Effector CD4-positive, alpha-beta T cell (primary cell): ENCODE measurements at places on chromosomes 5 and 9.

DNA sequence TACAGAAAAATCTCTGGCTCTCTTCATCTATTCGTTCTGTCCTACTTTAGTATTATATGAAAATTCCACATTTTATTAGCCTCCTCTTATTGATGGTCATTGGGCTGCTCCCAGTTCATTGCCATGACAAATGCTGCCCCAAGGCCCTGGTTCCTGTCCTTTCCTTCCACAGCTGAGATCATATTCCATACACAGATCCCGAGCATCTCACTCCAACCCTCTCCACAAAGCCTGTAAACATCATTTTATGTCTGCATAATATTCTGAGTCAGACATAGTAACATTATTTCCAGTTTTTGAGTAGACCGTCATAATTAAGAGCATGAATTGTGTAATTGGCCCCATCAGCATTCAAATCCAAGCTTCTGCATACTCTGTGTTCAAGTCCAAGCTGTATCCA, 86.3 kb downstream of the MVB12B start:
- DNase-seq: no peak

GRCh38 chr5:125175348-125176004, 429.0 kb upstream of the ZNF608 start:
- DNase-seq: no peak

DNA sequence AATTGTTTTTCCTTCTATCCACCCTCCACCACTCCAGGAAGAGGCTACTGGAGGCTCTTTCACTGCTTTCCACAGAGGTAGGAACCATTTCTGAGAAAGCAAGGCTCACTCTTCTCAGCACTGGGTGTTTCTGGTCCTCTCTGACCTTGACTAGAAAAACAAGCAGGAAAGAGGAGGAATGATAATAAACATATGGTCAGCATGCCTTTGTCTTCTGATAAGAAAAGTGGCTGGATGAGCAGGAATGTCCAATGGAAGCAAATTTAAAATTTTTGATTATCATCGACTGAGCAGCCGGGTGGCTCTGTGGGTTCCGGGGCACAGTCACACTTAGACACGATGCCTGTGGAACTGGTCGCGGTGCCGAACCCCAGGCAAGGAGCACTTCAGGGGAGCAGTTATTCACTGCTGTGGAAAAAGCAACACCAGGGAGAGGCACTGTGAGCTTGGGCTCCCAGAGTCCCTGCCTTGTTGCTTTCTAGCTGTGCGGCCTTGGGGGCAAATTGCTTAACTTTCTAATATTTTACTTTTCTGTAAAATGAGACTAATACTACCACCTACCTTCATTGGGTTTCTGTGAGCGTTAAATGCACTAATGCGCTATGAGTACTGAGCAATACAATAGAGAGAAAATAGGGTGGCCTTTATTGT, 157.0 kb upstream of the LHFPL2 start:
- DNase-seq: no peak

- DNase-seq: no peak
Measured at GRCh38 chr9:99024959-99025358, 80.0 kb upstream of the TGFBR1 start.

DNA sequence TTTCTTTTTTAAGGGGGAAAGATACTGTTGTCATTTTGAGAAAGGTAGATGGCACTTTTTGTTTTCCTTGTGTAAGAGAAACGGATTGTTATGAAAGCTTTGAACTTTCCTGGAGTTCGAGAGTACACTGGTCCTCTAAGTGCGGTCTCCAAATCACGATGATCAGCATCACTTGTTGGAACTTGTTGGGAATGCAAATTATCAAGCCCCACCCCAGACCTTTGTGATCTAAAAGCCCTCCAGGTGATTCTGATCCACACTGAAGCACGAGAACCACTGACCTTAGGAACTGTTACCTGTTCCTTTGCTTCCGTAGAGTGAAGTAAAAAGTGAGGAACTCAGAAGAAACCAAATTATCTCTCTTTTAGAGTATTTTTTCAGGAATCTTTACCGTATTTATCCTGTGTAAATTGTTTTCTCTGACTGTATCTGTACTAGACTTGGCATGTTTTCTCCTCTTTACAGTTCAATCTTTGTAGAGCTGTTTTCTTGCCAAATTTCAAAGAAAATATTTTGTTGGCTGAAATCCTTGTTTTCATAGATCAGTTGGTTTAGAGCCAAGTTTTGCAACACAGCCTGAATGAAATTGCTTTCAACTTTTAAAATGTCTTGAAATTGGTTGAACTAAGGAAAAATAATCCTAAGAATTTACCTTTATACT, 4.0 kb downstream of the MAT2B start:
- no peak for DNase-seq

DNA sequence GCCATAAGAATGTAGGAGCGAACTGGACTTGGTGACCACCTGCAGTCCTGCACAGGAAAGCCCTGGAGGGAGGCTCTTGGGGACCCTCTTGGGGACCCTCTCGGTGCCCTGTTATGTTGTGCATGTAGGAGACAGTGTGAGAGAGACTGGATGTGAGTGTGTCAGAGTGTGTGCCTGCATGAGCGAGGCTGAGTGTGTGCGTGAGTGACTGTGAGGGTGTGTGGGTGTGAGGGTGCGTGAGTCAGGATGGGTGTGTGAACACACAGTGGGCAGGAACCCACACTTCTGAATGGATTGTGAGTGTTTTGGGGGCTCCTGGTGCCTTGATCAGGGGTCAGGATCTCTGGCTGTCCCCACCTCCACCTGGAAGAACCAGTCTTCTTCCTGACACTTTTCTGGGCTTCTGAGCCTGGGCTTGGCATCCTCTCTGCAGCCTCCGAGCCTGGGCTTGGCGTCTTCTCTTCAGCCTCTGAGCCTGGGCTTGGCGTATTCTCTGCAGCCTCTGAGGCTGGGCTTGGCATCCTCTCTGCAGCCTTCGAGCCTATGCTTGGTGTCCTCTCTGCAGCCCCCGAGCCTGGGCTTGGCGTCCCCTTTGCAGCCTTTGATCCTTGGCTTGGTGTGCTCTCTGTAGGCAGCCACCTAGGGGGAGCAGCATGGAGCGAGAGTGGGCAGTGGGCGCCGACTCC, 25.6 kb upstream of the ANKRD33B start:
- no peak for DNase-seq

DNA sequence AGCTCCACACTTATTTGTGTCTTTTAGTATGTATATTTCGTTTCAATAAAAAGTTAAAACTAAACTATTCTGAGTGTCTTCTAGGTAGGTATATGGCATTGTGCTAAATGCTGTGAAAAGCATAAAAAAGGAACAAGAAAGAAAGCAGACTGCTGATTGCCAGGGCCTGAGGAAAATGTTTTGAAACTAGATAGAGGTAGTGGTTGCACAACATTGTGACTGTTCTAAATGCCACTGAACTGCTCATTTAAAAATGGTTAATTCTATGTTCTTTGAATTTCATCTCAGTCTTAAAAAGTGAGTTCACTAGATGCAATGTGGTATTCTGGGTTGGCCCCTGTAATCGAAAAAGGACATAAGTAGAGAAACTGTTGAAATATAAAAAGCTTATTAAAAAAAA, 2.6 kb upstream of the ALAD start:
- no peak for DNase-seq

- DNase-seq: no peak
Measured at GRCh38 chr5:173742432-173742816, 126.0 kb upstream of the BOD1 start.

DNA sequence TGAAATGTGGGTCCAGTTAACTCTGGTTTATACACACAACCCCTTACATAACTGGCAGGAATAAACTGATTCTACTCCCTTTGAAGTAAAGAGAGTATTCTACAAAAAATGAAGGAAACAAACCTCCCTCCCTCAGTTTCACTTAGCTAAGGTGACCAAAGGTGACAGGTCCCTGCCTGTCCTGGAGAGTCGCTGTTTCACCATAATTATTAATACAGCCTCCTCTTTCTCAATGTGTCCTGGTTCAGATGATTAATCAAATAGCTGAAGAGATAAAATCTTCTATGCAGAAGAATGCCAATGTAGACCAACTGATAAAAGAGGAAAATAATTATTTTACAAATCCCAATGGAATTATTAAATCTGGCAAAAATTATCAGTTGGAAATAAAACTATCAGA, 163.7 kb upstream of the GNA14 start:
- DNase-seq: no peak

GRCh38 chr5:111952555-111952954, 195.6 kb upstream of the NREP start:
- no peak for DNase-seq

DNA sequence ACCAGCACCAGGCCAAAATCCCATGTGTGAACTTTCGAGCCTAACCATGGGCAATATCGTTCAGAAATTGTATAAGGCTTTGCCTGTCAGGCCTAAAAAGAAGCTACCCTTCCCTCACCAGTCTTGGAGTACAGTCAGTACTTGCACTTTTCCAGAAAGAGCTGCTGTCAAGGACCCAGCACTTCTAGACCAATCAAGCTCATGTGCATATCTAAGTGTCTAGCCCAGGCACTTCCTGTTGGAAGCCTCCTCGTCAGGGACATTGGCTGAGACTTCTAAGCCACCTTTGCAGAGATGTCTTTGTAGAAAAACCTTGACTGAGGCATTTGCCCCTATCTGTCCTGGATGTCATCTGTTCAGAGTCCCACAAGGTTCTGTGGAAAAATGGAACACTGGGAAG, 1930.5 kb downstream of the EFNA5 start:
- DNase-seq: no peak

DNA sequence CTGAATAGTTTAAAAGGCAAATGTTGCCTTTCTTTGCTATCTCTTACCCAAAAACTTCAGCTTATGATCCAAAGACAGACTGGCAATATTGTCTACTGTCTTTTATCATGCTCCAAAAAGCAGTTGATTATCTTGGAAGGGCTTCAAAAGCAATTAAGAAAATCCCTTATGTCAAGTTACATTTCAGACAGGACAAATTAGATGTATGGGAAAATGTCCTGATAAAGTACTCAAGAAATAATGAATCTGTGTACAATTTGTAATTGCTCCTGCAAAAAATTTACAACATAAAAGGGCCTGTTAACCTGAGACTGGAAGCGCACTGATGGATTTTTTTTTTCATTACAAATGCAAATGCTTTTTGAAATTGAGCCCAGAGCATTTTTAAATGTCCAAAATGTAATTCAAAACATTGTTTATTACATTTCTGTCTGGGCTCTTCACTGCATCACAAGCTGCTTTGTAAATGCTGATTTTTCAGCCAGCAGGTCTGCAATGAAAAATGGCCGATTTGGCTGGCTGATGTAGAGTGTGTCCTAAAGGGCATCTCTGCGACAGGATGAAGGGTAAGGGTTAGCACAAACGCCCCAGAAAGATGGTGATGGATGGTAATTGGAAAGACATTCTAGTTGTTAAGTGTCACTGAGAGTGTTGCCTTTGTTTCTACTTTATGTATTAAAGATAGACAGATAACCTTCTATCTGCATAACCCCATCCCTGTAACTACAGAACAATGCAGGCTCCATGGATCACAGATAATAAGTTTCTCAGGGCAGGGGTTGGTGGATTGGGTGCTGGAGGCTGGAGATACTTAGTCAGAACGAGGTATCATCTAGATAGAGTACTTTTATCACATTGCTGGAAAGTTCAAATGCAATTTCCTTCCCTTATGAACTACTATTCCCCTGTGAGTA, 27.0 kb downstream of the MAT2B start:
- DNase-seq: no peak

- DNase-seq: no peak
Measured at GRCh38 chr9:703392-703791, 138.1 kb upstream of the DMRT1 start.

DNA sequence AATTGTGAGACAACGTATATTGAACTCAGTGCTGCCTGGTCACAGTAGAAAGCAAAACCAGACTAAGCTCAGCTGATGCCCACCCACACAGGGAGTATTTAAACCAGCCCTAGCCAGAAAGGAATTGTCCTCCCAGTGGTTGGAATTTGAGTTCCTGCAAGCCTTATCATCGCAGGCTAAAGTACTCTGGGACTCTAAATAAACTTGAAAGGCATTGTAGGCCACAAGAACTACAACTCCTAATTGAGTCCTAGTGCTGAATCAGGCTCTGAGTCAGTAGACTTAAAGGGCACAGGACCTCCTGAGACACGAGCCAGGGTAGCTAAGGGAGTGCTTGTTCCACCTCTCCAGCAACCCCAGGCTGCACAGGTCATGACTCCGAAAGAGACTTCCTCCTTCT, 171.4 kb downstream of the MCTP1 start:
- no peak for DNase-seq

DNA sequence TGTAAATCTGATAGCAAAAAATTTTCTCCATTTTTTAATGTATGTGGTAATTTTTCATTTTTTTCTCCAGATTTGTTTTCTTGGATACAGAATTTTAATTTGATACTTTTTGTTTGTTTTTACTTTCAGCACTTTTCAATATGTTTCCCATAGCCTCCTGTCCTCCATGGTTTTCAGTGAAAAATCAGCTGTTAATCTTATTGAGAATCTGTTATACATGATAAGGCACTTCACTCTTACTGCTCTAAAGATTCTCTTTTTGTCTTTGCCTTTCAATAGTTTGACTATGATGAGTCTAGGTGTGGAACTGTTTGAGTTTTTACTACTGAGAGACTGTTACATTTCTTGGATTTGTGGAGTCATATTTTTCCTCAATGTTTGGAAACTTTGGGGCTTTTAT, 455.7 kb upstream of the NUDT12 start:
- DNase-seq: no peak

GRCh38 chr9:16271967-16272366, 598.5 kb downstream of the BNC2 start:
- no peak for DNase-seq

- no peak for DNase-seq
Measured at GRCh38 chr9:5714501-5715401, 85.8 kb downstream of the RIC1 start.

GRCh38 chr5:1293416-1294205, 1.3 kb downstream of the TERT start:
- DNase-seq: no peak

DNA sequence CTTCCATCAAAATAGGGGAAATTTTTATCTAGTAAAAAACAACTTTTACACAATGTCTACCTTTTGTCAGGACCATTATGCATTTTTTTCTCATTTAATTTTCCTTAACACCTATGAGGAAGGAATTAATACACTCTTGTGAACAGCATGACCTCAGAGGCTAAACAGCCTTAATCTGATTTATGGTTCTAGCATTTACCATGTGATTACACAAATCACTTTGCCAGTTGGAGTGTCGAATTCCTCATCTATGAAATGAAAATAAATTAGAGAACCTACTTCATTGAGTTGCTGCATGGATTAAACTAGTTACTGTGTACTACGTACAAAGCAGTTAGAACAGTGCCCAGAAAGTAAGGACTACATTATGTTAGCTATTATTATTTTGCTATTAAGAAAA, 187.7 kb upstream of the MPDZ start:
- DNase-seq: no peak

- no peak for DNase-seq
Measured at GRCh38 chr9:113999256-114000062, 78.6 kb downstream of the AMBP start.

DNA sequence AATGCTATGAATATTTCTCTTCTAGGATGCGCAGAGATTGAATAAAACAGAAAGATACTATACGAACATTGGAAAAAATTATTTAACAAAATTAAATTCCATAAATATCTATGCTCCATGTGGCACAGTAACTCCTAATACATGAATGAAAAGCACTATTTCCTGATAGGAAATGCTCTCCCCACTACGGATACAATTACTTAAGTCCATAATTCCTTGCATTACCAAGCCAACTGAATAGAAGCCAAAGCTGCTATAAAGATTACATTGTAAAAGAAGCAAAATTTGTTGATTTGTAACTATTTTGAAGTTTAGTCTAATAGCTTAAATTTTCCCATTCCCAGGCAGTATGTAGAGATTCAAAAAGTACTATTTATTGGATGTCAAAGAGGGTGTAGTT, 61.8 kb upstream of the SNX2 start:
- no peak for DNase-seq
